ENCODE measurements at places on chromosomes 12 and 14.

GRCh38 chr12:69921831-69922230 is 96.8 kb downstream of the MYRFL start:
- DNase-seq = no peak

GRCh38 chr14:57879516-57879915 is 13.6 kb upstream of the SLC35F4 start:
- DNase-seq = no peak

DNA sequence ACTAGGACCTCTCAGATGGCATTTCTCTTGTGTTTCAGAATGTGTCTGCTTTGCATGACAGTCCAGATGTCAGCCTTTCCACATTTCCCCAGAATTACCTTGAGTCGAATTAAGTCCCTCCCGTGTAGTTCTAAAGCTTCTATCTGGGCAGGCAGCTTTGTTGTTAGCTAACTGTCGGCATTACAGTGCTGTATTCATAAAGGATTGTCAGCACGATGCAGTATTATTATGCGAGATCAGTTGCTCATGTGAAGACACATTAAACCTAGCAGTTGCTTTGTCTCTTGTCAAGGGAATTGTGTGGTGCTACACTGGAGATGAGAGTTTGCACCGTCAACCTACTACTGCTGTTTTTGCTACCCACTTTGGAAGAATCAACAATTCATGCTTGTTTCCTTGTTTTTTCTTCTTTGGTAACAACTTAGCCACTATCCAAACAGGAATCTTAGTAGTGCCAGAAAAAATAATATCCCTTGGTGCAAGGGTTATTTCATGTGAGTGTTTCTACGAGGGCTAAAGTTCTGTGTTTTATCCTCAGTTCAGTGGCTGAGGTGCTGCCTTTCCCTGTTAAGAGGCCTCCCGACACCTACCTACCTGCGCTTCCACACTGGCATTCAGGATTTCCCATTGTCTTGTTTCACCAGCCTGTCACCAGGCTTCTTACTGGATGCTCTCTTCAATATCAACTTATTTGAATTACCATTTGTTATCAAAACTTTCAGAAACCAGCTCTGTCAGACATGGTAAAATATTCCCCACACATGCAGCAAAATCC is 297.9 kb upstream of the G2E3 start:
- DNase-seq = no peak

GRCh38 chr12:3456809-3457208 is 34.2 kb upstream of the PRMT8 start:
- no peak for DNase-seq

DNA sequence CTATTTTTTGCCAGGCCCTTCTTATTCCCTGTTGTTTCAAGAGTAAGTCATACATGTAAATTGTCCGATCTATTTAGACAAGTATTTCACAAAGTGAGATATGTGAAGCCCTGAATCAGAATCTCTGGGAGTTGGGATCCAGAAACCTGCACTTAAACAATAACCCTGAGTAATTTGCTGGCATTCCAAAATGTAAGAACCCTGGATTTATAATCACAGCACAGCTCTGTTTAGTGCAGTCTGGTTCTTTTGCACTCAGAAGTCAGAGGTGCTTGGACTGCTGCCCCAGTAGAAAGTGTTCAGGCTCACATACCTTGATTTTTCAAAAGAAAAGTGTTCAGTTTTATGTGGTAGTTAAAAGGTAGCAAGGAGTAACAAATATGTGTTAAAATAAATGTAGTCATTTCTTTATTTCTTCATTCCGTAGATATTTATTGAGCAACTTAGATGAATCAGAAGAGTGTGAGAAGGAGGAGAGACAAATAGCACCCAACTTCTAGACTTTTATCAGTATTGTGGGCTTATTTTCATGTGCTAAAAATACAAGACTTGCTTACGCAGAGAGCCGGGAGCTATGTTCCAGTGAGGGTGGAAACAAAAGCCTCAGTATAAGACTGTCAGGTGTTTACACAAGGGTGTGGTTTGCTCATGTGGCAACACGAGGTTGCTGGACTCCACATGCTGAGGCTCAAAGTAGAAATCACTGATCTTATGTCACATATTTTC is 70.1 kb downstream of the SYNE2 start:
- no peak for DNase-seq

GRCh38 chr12:120700886-120701285 is 9.4 kb upstream of the UNC119B start:
- DNase-seq = no peak

- DNase-seq = no peak
These were observed 79.1 kb upstream of the HECTD1 start for GRCh38 chr14:31286456-31287293.

GRCh38 chr14:63371033-63371432 is 52.3 kb upstream of the GPHB5 start:
- no peak for DNase-seq

DNA sequence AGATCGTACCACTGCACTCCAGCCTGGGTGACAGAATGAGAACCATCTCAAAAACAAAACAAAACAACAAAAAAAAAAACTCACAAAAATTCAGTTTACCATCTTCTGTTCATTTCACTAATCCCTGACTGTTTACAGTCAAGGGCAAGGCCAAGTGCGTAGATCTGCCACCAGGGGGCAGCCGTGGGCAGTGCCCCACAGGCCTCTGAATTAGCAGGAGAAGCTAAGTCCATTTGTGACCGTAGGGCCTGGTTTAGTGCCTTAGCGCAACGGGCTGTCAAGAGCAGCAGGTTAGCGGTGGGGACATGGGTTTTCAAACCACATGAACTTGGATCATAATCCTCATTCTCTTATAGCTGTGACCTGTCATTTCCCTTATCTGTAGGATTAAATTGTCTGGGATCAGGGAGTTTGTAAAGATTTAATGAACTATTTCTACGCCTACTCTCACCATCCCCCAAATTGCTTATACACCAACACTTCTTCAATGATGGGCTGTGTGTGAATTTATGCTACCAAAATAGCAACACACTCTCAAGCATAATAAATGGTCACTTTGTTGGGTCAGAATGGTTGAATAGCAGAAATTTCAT is 49.0 kb downstream of the KCTD10 start:
- peak; percentile 46 for DNase-seq

- DNase-seq = no peak
These were observed 735 bp downstream of the ASPG start for GRCh38 chr14:104086210-104086660.

- DNase-seq = no peak
These were observed 227.7 kb upstream of the DIO3 start for GRCh38 chr14:101333335-101334280.

- no peak for DNase-seq
These were observed 55.0 kb upstream of the ESRRB start for GRCh38 chr14:76320975-76321374.

DNA sequence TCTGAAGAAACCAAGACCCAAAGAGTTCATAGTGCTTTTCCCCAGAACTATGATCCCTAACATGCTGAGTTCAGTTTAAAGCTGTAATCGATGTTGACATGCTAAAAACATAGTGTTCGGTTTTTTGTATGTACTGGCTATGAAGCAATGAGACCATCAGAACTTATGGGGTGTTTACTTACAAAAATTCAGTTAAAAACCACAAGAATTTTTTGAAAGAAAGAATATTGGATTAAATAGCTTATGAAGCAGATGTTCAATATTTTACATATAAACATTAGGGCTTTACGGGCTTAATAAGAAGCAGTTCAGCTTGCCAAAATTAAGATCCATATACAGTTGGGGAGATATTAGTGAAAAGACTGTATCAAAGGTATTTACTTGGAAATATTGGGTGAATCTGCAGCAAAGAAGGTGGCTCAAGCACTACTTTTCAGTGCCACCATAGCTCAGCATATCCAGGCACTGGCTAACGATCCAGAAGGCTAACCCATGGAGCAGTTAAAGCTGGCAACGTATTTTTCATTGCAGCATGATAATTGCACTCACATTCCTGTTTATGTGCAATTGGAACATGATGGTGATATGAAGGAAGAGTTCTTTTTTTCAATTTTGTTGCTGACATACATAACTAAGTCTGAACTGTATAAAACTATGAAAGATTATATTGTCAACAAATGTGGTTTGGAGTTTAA is 125.9 kb downstream of the EFCAB11 start:
- DNase-seq = no peak

GRCh38 chr12:55614764-55615163 is 21.9 kb upstream of the OR10P1 start:
- no peak for DNase-seq

DNA sequence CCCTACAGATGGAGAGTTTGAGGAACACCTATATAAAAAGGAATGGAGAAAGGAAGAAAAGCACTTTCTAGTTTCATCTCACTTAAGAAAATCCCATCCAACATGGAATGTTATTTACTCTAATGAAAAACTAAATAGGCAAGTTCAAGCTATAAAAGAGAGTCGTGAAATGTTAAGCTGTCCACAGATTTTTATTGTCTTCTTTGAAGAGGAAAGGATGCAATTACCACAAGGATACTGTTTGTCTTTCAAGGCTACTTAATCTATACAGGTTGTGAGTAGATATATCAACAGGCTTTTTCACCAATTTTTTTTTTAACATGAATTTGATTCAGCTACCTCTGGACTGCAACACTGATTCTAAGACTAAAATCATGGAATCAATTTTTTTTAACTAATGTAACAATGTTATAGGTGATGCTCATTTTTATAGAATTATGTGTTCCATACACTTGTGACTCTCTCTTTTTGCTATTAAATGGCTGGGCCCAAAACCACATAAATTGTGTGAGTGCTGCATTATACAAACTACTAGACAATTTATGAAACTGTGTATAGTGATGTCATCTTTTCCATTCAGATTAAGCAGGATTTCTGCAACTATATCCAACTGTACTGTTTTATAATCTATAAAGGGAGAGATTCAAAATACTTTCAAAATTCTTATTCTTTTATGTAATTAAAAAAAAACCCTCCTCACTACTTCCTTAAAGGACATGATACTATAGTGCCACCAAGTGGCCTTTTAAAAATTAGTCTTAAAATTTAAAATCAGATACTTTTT is 26.8 kb upstream of the BMAL2 start:
- DNase-seq = no peak

DNA sequence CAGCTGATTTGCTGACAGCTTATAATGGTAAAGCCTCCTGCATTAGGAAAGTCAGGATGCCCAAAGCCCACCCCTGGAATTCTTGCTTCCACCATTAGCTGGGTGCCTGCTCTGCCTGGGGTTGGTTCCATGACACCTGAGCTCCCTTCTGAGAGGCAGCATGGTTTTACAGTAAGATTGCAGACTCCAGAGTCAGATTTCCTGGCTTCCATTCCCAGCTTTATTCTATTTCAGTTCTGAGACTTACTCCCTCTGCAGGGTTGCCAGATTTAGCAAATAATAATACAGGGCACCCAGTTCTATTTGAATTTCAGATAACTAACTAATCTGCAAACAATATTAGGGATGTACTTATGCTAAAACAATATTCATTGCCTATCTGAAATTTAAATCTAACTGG is 12.2 kb downstream of the STAB2 start:
- no peak for DNase-seq

GRCh38 chr12:14920475-14921126 is 17.7 kb downstream of the ERP27 start:
- DNase-seq = no peak

DNA sequence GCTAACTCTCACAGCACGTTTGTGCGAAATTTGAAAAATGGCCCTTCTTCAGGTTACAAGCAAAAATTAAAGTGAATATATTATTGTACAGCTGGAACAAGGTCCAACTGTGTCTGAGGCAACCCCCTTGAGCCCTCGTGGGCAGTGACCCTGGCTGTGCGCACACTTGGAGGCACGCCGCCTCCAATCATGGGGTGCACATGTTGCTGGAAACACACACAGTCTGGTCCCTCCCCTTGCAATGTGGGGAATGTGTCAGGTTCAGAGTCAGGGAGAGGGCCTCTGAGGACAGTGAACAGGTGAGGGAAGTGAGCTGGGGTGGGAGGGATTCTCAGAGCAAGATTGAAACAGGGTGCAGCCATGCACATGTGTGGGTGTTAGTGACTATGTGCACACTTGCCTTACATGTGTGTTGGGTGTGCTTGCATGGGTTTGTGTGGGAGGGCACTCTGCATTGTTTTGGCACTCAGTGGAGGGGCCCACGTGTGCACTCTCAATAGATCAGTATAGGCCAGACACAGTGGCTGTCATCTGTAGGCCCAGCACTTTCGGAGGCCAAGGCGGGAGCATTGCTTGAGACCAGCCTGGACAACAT is 9.6 kb downstream of the TSPAN9 start:
- DNase-seq = no peak

DNA sequence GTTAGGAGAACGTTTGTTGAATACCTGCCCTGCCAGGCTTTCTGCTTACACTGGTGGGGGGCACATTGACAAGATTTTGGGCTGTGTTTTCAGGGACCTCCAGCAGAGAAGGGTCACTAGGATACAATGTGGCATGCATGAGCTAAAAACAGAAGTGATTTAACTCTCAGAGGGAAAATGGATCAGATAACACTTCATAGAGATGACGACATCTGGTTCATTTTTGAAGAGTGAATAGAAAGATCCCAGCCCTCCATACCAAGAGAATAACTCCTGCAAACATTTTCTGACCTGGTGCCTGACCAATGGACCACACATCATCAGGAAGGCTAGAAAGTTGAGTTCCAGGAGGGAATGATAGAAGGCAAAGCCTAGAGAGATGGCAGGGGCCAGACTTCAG is 33.7 kb downstream of the CKB start:
- no peak for DNase-seq

DNA sequence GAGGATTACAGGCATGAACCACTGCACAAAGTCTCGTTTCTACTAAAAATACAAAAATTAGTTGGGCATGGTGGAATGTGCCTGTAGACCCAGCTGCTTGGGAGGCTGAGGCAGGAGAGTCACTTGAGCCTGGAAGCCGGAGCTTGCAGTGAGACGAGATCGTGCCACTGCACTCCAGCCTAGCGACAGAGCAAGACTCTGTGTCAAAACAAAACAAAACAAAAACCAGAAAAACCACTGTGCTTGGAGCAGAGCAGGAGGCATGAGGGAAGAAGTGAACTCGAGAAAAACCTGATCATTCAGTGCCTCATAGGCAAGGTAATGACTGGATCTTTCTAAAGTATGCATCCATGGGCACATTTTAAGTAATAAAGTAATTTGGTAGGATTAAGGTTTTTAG is 487.8 kb downstream of the KCNH5 start:
- DNase-seq = no peak

DNA sequence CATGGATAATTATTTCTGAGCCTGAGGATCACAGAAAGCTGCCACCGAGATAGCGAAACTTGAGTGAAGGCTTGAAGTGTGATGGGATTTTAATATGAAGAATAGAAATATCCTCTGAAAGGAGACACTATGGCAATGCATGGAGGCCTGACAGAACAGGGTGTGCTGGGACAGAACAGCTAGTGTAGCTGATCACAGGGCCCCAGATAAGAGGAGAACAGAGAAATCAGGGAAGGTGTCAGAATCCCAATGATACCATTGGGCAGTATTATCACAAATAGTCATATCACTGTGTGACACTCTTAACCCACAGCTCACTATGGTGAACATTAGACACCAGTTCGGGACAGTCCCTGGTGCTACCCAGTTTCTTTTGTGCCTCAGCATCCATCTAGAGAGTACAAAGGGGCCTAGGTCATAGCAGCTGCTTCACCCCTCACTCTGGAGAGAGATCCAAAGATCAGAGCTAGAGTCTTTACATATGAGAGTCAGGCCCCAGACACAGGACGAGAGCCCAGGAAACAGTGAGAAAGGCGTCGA is 506 bp upstream of the OR10P1 start:
- DNase-seq = no peak

GRCh38 chr14:106843951-106844483 is 1317.6 kb downstream of the TMEM121 start:
- DNase-seq = no peak
